ENCODE measurements at places on chromosomes 7 and 10.

GRCh38 chr7:85065888-85066485 lies 120.9 kb downstream of the SEMA3D start:
- no peaks in the 10 kb centered on the region for H3K4me1 ChIP-seq
- H3K27me3 ChIP-seq = no peaks in the 10 kb centered on the region
- H3K36me3 ChIP-seq = no peaks in the 10 kb centered on the region
- no peak overlapping the region for H3K4me3 ChIP-seq

- H3K27ac ChIP-seq = no peak overlapping the region
- no peaks in the 10 kb centered on the region for H3K27me3 ChIP-seq
- no peak overlapping the region for H3K4me3 ChIP-seq
- no peaks in the 10 kb centered on the region for H3K4me1 ChIP-seq
- no peak for DNase-seq
These were observed 109.4 kb downstream of the TMEM26 start for GRCh38 chr10:61343796-61344195.

GRCh38 chr10:52318822-52319464 lies 4.9 kb downstream of the DKK1 start:
- no peaks in the 10 kb centered on the region for H3K27me3 ChIP-seq
- no peak overlapping the region for H3K27ac ChIP-seq
- H3K36me3 ChIP-seq = no peaks in the 10 kb centered on the region
- H3K4me1 ChIP-seq = no peaks in the 10 kb centered on the region
- DNase-seq = no peak
- no peak overlapping the region for H3K4me3 ChIP-seq

DNA sequence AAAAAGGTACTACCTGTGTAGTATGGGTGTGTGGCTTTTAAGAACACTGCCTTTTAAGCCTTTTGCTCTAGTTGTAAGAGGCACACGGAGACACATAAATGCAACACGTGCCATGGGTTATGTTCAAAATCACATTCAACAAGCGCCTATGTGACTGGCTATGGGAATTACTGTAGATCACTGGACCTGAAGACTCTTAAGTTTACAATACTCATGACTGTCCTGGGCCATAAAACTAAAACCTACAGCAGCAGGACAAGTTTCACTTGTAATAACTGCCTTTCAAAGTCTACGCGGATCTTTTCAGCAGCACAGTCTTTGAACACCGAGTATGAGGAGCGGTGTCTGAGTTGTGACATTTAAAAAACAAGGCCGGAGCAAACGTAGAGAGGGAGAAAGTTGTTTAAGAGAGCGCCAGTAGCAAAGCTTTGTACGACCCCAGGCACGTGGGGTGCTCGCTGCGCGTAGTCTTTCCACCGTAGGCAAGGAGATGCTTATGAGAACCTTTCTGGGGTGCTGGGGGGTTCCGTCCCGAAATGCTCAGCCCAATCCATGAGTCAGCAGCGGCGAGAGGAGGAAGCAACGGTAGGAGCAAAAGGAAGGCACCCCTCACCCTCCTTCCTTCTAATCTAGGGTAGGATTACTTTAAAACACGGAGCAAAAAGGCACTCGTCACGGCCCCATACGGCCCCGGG lies 662 bp downstream of the DNAJC2 start:
- H3K4me3 ChIP-seq = peak overlapping the region; percentile 90
- peak; percentile 16 for DNase-seq
- H3K36me3 ChIP-seq = peaks cover 24% of the 10 kb centered on the region
- peaks cover 32% of the 10 kb centered on the region for H3K4me1 ChIP-seq
- no peaks in the 10 kb centered on the region for H3K27me3 ChIP-seq
- H3K27ac ChIP-seq = peak overlapping the region; percentile 80

DNA sequence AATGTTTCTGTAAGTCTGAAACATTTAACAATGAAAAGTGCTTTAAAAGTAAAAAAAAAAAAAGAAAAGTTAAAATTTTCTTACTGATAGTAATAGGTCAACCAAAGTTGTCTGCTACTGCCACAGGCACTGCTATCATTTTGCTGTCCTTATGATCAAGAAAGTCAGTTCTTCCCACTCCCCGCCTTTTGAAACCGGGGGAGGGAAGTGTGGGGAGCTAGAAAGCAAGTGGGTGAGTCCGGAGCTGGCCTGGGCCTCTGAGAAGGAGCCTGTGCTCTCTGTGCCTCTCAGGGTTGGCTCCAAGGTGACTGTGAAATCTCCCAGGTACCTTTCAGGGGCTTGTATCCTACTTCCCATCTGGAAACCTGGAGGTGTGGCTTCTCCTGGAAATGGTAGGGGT lies 7.3 kb downstream of the C7orf57 start:
- no peaks in the 10 kb centered on the region for H3K27me3 ChIP-seq
- H3K36me3 ChIP-seq = no peaks in the 10 kb centered on the region
- H3K4me1 ChIP-seq = no peaks in the 10 kb centered on the region
- H3K27ac ChIP-seq = no peak overlapping the region

DNA sequence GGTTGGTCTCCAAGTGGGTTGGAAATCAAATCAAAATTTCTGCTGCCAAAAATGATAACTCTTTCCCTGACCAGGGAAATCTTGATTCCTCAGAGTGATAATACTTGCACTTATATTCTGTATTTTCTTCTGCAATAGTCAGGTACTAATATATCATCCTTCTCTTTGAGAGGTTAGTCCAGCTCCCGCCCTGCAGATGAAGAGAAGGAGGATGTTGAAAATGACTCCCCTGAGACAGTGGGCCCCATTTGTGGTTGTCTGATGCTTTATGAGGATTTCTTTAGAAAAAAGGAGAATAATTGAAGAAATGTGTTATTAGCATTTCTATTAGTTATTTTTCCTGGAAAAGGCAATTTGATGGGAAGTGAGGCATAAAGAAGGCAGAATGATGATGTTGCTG lies 213.0 kb downstream of the SEC23IP start:
- no peak overlapping the region for H3K27ac ChIP-seq
- H3K4me3 ChIP-seq = no peak overlapping the region
- no peaks in the 10 kb centered on the region for H3K27me3 ChIP-seq
- H3K4me1 ChIP-seq = no peaks in the 10 kb centered on the region
- no peak for DNase-seq

DNA sequence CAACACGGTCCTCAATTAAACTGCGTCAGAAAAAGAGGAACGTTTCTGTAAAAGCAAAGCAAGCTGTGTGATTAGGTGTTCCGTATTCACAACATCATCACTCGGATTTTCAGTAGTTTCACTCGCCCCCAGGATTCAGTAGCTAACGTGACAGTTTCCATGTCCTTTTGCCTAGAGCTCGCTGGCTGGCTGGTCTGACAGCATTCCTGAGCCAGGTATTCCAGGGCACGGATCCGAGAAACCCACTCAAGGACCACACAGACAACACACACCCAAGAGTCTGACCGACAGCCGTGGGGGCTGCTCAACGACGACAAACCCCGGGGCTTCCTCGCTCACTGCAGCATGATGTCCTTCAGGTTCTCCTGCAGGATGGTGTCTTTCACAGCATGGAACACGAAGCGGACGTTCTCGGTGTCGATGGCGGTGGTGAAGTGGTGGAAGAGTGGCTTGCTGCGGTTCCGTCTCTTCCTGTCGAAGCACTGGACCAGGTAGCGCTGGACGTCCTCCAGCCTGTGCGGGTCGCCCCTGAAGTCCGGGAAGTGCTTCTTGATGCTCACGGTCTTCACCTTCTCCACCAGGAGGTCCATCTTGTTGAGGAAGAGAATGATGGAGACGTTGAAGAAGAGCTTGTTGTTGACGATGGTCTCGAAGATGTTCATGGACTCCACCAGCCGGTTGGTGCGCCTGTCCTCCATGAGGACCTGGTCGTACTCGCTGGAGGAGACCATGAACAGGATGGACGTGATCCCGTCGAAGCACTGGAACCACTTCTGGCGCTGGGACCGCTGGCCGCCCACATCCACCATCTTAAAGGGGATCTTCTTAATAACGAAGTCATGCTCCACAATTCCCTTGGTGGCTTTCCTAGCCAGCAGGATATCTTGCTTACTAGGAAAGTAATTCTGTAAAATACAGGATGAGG lies 43.1 kb downstream of the AMZ1 start:
- no peak overlapping the region for H3K4me3 ChIP-seq
- no peaks in the 10 kb centered on the region for H3K27me3 ChIP-seq
- DNase-seq = no peak
- peaks cover 14% of the 10 kb centered on the region for H3K4me1 ChIP-seq
- H3K36me3 ChIP-seq = peaks cover 20% of the 10 kb centered on the region

GRCh38 chr10:58963723-58964124 lies 212.7 kb upstream of the PHYHIPL start:
- H3K27me3 ChIP-seq = no peaks in the 10 kb centered on the region
- DNase-seq = no peak
- no peak overlapping the region for H3K4me3 ChIP-seq
- no peaks in the 10 kb centered on the region for H3K36me3 ChIP-seq
- no peak overlapping the region for H3K27ac ChIP-seq

- peak; percentile 89 for DNase-seq
- H3K36me3 ChIP-seq = peaks cover 13% of the 10 kb centered on the region
- no peak overlapping the region for H3K4me3 ChIP-seq
- H3K27ac ChIP-seq = peak overlapping the region; percentile 77
- H3K27me3 ChIP-seq = no peaks in the 10 kb centered on the region
- peaks cover 22% of the 10 kb centered on the region for H3K4me1 ChIP-seq
These were observed 69.4 kb downstream of the DNAJB6 start for GRCh38 chr7:157405914-157406810.

DNA sequence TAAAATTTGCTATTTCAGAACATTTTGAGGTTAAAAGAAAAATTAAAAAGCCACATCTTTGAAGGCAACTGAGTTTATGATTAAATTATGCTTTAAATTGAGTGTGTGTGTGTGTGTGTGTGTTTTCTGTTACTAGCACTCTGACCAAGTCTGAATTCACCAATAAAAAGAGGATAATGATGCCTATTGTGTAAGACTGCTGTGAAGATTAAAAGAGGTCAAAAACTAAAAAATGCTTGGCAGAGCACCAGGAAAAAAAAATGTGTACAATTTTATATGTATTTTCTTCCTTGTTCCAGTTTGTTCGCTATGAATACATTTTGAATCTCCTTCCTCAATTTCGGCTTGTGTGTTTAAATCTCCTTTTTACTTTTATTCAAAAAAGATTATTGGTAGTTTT lies 316.6 kb upstream of the MAGI2 start:
- no peak overlapping the region for H3K27ac ChIP-seq
- H3K27me3 ChIP-seq = no peaks in the 10 kb centered on the region
- no peak overlapping the region for H3K4me3 ChIP-seq
- no peaks in the 10 kb centered on the region for H3K36me3 ChIP-seq
- H3K4me1 ChIP-seq = no peaks in the 10 kb centered on the region
- no peak for DNase-seq

DNA sequence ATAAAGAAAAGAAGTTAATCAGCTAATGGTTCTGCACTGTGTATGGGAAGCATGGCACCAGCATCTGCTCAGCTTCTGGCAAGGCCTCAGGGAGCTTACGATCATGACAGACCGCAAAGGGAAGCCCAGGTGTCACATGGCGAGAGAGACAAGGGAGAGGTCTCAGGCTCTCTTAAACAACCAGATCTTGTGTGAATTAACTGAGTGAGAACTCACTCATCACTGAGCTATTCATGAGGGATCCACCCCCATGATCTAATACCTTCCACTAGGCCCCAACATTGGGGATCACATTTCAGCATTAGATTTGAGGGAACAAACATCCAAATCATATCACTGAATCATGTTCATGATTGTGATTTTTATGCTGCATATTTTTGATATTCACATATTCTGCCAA lies 5.8 kb downstream of the USP54 start:
- H3K4me3 ChIP-seq = no peak overlapping the region
- no peaks in the 10 kb centered on the region for H3K27me3 ChIP-seq
- DNase-seq = no peak

- no peak overlapping the region for H3K4me3 ChIP-seq
- no peaks in the 10 kb centered on the region for H3K27me3 ChIP-seq
- H3K27ac ChIP-seq = peak overlapping the region; percentile 88
- no peak for DNase-seq
These were observed 91.0 kb downstream of the ZMIZ1 start for GRCh38 chr10:79159785-79160184.

GRCh38 chr10:58351616-58352578 lies 17.1 kb downstream of the UBE2D1 start:
- H3K4me1 ChIP-seq = peaks cover 94% of the 10 kb centered on the region
- DNase-seq = no peak
- no peaks in the 10 kb centered on the region for H3K27me3 ChIP-seq
- peak overlapping the region; percentile 88 for H3K27ac ChIP-seq
- H3K4me3 ChIP-seq = no peak overlapping the region

- H3K27me3 ChIP-seq = no peaks in the 10 kb centered on the region
- no peak for DNase-seq
- H3K27ac ChIP-seq = no peak overlapping the region
- no peaks in the 10 kb centered on the region for H3K36me3 ChIP-seq
- H3K4me1 ChIP-seq = peaks cover 26% of the 10 kb centered on the region
- H3K4me3 ChIP-seq = no peak overlapping the region
These were observed 43.3 kb downstream of the STAM start for GRCh38 chr10:17687117-17687831.

DNA sequence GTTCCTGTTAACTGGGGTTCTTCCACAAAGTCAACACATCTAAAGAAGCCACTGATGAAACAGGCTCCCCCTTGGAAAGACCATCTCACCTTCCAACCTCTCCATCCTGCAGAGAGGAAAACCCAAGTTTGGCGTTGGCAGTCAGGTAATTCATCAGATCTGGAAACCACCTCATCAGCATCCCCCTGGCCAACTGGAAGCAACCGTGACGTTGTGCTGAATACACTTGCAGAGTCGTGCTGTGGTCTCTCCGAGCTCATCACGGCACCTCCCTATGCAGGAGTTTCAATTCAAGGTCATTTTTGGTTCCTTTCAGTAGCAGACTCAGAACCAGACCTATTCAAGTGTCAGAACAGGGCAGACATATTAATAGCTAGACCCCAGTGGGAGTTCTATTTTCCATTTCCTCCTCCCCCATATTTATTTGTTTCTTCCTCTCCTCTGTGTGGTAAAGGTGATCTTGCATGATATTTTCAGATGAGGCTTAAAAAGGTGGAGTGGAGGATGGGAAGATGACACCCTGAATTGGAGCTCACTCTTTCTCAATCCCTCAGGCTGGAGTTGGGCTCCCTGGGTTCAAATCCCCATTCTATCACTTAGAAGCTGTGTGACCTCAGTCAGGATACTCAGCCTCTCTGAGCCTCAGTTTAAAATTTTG lies 149.1 kb upstream of the ADO start:
- no peak for DNase-seq
- no peaks in the 10 kb centered on the region for H3K4me1 ChIP-seq
- H3K4me3 ChIP-seq = no peak overlapping the region

- peak overlapping the region; percentile 78 for H3K27ac ChIP-seq
- DNase-seq = peak; percentile 60
- H3K4me3 ChIP-seq = no peak overlapping the region
- peaks cover 42% of the 10 kb centered on the region for H3K4me1 ChIP-seq
- H3K27me3 ChIP-seq = no peaks in the 10 kb centered on the region
These were observed 55.2 kb downstream of the EGFR start for GRCh38 chr7:55073976-55074528.

DNA sequence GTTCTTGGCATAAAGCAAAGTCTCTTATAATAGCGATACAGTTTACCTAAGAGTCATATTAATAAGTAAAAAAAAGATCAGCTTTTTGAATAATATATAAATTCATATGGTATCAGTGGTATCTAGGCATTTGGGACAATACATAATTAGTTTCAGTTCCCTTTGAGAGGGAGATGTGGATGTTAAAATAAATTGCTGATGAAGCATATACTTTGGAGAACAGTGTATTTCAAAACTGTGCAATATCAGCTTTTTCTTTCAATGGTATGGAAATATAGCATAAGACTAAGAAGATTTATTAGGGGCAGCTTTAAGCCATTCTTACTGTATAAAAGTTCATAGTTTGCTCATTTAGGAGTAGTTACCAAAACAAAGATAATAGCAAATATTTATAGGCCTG lies 35.5 kb downstream of the MDFIC start:
- H3K4me1 ChIP-seq = no peaks in the 10 kb centered on the region
- H3K27ac ChIP-seq = no peak overlapping the region
- no peak for DNase-seq
- no peak overlapping the region for H3K4me3 ChIP-seq
- H3K27me3 ChIP-seq = no peaks in the 10 kb centered on the region

Measured in gastrocnemius medialis (tissue), 4 donors.